ENCODE measurements at places on chromosomes 6 and 20. TPM values are rescaled to one million over a fixed set of nuclear protein-coding genes. Genes with fewer than 3 reads are reported as not detected.

THEMIS gene
- total RNA-seq = 2.6 TPM

TUBB2A gene
- 27.8 TPM for total RNA-seq

CST2 gene
- total RNA-seq = not detected

PHF20 gene
- 60.0 TPM for total RNA-seq

WFDC12 gene
- not detected for total RNA-seq

POM121L2 gene
- not detected for total RNA-seq

SLC17A2 gene
- total RNA-seq = not detected

PREX1 gene
- 84.2 TPM for total RNA-seq

METTL24 gene
- total RNA-seq = 3.4 TPM

DNA sequence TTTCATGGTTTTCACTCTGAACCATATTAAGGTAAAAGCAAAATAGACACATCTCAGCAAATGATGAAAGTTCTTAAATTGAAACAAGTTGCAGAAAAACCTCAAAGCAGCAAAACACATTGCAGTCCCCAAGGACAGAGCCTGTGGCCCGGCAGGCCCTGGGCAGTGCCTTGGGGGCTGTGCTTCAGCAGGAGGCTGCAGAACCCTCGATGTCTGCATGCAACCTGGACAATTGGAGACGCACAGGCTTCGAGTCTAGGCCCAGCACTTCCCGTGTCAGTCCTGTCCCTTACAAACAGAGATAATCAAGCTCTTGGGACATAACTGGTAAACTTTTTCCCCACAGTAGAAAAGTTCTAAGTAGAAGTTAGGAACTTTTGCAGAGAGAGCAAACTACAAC lies 9.2 kb downstream of the PYGB start:
- DNase-seq = peak; percentile 11

DNA sequence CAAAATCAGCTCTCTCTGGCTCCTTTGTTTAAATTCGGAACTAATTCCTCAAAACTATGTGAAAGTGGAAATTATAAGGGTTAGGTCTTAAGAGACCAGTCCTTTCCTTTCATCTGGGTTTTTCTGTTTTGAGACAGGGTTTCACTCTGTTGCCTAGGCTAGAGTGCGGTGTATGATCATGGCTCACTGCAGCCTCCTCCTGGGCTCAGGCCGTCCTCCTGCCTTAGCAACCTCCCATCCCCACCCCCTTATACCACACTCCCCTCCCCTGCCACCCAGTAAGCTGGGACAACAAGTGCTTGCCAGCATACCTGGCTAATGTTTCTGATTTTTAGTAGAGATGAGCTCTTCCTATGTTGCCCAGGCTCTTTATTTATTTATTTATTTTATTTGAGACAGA lies 12.8 kb upstream of the SSR1 start:
- no peak for DNase-seq

- no peak for DNase-seq
Measured at GRCh38 chr6:168756009-168756634, 315.1 kb downstream of the SMOC2 start.

- DNase-seq = peak; percentile 30
Measured at GRCh38 chr6:41637194-41638001, 870 bp upstream of the MDFI start.

DNA sequence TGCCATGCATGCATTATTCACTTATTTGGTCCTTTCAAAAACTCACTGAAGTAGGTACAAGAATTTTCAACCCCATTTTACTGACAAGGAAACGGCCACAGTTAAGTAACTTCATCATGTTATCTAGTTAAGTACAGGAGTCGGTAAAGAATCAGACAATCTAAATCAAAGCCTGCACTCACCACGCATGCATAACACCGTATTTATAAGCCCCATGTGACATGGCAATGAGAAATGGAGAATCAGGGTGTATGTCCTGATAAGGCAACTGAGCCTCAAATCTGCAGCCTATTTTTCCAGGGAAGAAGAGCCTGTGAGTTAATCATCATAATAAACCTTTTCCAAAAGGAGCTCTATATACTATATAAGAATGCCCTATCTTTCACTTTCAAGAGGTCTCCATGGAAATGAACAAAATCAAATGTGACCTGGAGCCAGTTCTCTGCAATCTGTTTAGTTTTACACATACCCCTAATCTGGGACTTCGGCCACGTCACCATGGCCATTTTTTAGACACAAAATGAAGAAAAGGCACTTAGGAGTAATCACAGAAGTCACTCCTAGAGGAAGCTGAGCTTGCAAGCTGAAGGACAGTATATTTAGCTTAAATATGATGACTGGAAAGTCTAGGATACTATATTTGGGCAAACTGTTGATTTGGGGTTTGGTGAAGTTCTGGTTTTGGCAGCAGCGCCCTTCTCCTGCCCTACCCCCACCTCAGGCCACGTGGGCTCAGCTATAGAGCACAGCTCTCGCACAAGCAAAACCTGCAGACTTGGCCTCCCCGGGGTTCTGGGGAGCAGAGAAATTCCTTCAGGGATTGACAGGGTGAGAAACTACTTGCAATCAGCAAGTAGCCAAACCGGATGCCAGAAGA lies 19.2 kb downstream of the TRAM2 start:
- DNase-seq = no peak

DNA sequence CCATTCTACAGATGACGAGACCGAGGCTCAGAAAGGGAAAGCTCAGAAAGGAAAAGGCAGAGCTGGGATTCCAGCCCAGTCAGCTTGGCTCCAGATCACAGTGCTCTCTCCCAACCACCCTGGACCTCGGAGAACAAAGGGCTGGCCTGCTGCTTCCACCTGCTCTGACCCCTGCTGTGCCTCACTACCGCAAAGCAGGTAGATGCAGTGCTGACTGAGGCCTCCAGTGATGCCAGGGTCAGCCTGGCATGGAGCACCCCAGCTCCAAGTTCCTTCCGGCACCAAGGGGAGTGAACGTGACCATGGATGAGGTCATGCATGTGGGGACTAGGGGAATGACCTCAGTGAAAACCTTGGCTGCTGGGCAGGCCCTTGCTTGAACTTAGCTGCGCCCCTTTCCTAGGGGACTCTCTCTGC lies 20.7 kb upstream of the TLDC2 start:
- no peak for DNase-seq

GRCh38 chr6:133834472-133835170 lies 54.3 kb upstream of the TCF21 start:
- no peak for DNase-seq

DNA sequence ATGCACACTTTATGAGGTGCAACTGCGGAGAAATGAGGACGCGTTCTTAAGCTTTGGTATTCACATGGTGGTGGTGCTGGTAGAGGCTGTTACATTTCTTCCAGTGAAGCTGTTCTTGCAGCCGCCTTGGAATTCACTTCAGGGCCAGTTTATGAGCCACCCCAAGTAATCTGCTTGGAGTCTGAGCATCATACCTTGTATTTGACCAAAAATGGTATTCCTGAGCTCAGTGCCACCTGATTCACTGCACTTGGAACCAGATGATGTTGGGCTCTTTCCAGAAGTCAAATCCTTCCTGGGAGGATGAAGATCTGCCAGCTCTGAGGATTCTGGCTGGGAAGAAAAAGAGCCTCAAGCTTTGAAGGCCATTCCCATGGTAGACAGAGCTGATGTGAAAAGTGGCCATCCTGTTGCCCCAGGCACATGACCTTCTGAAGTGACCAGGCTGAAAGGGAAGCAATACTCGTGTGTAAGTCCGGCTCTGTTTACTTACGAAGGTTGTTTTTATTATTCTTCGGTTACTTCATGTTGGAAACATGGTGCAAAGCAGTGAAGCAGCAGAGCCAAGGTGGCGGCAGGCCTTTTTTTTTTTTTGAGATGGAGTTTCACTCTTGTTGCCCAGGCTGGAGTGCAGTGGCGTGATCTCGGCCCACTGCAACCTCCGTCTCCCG lies 7.7 kb downstream of the MANBAL start:
- peak; percentile 79 for DNase-seq

- no peak for DNase-seq
Measured at GRCh38 chr20:6864740-6865139, 97.3 kb downstream of the BMP2 start.

- no peak for DNase-seq
Measured at GRCh38 chr6:14540810-14541540, 423.4 kb downstream of the CD83 start.

DNA sequence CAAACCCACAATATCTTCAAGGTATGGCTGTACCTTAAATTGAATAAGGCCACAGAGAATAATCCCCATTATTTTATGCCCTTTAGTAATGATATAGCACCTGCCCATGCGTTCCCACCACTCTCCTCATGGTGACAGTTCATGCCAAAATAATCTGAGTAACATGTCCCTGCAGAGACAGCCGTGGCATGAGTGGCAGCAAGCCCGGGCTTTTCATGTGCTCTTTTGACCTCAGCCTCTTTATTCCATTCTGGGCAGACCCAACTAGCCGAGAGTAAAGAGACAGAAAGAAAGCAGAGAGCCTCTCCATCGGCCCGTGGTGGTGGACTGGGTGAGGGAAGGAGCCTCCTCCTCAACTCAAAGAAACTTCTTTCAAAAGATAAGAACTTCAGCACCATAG lies 19.9 kb upstream of the POPDC3 start:
- no peak for DNase-seq

- no peak for DNase-seq
Measured at GRCh38 chr6:34489207-34489805, 23.4 kb downstream of the PACSIN1 start.

DNA sequence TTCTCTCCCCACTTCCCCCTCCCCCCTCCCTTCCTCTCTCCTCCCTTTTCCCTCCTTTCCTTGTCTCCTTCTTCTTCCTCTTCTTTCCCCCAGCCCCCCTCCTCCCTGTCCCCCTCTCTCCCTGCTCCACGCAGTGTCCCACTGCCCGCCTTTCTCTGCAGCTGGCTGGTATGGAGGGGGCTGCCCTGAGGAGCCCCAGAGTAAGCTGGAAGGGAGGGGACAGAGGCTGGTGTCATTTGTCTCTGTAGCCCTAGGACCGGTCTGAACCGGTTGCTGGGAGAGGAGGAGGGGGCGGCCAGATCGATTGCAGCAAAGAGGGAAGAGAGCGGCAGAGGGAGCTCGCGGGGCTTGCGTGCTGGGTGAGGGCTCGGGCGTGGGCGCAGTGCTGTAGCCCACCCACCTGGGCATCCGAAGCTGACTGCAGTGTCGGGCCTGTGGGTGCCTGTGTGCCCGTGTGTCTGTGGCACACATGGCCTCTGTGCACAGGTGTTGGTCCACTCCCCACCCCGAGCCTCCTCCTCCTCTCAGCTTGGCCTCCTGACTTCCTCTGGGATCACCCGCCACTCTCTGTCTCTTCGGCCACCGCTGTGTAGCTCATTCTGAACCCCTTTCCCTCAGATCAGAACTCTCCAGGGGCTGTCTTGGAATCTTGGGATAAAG lies 50.6 kb downstream of the SRC start:
- no peak for DNase-seq

GRCh38 chr6:44065443-44066140 lies 61.7 kb downstream of the MRPL14 start:
- no peak for DNase-seq

GRCh38 chr20:37992802-37993409 lies 40.4 kb downstream of the TTI1 start:
- peak; percentile 36 for DNase-seq

DNA sequence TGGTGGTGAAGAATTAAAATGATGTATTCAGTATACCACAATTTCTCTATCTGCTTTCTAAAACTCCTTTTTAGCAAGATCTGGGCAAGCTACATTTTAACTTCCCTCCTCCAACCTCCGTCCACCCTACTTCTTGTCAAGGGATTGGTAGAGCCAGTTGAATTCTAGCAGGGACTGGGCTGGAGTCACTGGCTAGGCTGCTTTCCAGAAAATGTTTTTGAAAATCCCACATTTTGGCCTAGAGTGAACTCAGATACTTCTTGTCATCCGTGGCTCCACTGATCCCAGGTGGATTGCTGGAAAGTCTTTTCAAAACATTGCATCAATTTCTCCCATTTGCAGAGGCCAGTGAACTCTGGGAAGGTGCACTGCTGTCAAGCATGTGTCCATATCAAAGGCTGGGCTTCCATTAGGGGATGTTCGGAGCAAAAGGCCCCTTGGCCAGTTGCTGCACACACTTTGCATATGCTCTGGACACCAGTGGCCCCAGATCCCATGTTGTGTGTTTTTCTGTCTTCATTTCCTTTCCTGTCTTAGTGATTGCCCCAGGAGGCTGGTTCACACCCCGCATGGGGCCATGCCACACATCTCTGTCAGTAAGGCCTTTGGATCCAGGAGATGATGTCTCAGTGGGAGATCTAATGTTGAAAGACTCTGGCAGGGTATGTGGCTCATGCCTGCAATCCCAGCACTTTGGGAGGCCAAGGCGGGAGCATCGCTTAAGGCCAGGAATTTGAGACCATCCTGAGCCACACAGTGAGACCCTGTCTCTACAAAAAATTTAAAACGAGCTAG lies 11.3 kb upstream of the KCNK16 start:
- no peak for DNase-seq

GRCh38 chr20:59748619-59749191 lies 144.4 kb downstream of the PHACTR3 start:
- DNase-seq = no peak

- peak; percentile 44 for DNase-seq
Measured at GRCh38 chr6:170276369-170277057, 14.4 kb downstream of the DLL1 start.

DNA sequence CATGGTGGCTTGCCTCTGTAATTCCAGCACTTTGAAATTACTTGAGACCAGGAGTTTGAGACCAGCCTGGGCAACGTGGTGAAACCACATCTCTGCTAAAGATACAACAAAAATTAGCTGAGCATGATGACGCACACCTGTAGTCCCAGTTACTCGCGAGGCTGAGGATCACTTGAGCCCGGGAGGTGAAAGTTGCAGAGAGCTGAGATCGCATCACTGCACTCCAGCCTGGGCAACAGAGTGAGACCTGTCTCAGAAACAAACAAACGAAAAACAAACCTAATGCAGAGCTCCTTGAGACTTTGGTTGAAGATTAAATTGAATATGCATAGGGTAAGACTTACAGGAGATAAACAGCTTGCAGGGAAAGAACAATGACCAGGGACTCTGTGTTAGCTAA lies 80.8 kb downstream of the SCAF8 start:
- no peak for DNase-seq
